ENCODE measurements at places on chromosomes 13 and 19. TPM values are rescaled to one million over a fixed set of nuclear protein-coding genes. Genes with fewer than 3 reads are reported as not detected.
A peak's percentile ranks its signal among the peaks of the same experiment; 100 is the strongest.

Gene YIPF2
- polyA plus RNA-seq = 44.5 TPM

Gene DEDD2
- polyA plus RNA-seq = 30.4 TPM

- DNase-seq = no peak
Observed at GRCh38 chr19:36097036-36097435, 13.9 kb upstream of the OVOL3 start.

DNA sequence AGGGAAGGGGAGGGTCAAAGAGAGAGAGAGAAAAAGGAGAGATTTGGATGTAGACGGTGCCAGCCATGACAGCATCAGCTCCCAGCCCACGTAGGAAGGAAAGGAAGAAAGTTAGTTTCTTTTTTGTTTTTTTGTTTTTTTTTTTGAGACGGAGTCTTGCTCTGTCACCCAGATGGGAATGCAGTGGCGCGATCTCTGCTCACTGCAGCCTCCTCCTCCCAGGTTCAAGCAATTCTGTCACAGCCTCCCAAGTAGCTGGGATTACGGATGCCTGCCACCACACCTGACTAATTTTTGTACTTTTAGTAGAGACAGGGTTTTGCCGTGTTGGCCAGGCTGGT, 27.6 kb downstream of the ELL start:
- no peak for DNase-seq

- DNase-seq = peak; percentile 71
Observed at GRCh38 chr13:44848920-44849676, 140.2 kb downstream of the NUFIP1 start.

DNA sequence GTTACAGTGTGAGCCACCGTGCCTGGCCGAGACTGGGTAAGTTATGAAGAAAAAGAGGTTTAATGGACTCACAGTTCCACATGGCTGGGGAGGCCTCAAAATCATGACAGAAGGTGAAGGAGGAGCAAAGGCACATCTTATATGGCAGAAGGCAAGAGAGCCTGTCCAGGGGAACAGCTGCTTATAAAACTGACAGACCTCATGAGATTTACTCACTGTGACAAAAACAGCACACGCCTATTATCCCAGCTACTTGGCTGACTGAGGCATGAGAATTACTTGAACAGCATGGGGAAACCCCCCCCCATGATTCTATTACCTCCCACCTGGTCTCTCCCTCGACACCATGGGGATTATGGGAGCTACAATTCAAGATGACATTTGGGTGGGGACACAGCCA, 23.4 kb upstream of the ZNF561 start:
- DNase-seq = no peak

DNA sequence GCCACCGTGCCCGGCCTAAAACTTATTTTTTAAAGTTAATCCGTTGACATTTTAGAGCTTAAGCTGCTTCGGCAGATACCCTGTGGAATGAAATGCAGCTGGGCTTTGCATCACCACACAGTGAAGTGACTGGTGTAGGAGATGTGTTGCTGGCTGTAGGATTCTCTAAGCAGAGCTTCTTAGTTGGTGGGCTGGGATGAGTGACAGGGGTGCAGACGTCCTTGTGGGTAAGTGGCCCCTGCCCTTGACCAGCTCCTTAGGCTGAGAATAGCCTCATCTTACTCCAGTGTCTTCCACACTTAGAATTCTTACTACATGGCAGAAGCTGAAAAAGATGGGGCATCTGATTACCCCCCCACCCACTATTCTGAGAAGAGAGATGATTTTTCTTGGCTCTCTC, 11.6 kb downstream of the GATAD2A start:
- no peak for DNase-seq

- no peak for DNase-seq
Observed at GRCh38 chr19:33706631-33707030, 84.9 kb downstream of the CHST8 start.

GRCh38 chr19:4077800-4078684, 11.3 kb upstream of the ZBTB7A start:
- peak; percentile 60 for DNase-seq

Measured in renal pelvis (tissue), 12 donors.